ENCODE measurements at places on chromosomes 2 and 18.
A peak's percentile ranks its signal among the peaks of the same experiment; 100 is the strongest.

GRCh38 chr2:203675086-203675485, 31.4 kb upstream of the CD28 start:
- no peak for DNase-seq

- DNase-seq, result no peak
These were observed 33.6 kb upstream of the RNF149 start for GRCh38 chr2:101341901-101342624.

DNA sequence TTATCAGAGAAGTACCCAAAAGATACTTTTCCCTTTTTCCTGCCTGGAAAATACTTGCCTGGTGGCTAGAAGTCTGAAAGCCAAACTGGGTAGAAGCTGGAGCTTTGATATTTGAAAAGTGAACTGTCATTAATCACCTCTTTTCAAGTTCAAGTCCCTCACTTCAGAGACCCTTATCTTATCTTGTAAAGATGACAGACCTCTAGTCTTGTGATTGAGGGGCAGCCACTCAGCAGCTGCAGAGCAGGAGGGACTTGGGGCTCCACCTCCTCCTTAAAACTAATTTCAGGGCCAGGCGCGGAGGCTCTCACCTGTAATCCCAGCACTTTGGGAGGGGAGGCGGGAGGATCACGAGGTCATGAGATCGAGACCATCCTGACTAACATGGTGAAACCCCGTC, 64.2 kb upstream of the CDCA7 start:
- DNase-seq, result no peak

DNA sequence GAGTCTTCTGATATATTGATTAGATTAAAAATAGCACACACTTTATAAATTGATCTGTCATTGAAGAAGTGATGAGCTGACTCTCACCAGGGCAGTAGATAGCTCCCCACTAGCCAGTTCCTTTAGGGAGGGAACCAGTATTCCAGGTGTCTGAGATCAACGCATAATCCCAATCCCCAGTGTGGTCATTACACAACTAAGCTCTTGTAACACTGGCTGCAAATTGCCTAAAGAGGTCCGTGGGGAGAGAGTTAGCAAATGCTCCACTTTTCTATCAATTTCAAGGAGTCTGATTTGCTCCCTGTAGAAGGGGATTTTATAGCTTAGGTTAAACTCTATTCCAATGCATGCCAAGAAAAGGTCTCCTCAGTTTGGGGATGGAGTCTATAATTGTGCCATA, 7.7 kb downstream of the SLC14A1 start:
- no peak for DNase-seq

DNA sequence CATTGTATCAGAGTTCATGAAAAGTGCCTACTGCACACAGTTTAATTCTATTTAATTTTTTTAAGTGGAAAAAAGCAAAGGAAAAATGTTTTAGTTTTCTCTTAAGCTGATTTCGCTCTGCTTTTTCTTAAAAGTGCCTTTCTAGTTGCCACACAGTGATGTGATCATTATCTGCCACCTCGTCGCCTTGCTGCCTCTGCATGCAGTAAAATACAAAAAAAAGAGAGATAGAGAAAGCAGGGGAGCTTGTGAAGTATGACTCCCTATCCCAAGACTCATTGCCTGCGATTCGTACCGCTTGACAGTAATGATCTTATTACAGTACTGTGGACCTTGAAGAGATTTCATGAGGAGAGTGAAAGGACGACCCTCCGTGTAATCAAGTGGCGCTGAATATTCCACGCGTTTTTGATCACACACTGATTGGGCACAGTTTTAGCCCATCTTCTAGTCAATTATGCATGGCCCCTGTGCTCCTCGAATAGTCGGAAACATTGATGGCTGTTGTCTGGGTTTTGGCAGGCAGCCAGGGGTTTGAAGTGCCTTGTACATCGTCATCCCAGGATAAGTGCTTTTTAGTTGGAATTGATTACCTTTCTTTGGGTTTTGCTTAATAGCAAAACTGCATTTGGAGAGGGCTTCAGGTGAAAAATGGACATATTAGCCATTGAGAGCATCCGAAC, 188.3 kb downstream of the GBX2 start:
- DNase-seq, result peak; percentile 22

GRCh38 chr2:23145460-23145859, 239.5 kb upstream of the KLHL29 start:
- no peak for DNase-seq

DNA sequence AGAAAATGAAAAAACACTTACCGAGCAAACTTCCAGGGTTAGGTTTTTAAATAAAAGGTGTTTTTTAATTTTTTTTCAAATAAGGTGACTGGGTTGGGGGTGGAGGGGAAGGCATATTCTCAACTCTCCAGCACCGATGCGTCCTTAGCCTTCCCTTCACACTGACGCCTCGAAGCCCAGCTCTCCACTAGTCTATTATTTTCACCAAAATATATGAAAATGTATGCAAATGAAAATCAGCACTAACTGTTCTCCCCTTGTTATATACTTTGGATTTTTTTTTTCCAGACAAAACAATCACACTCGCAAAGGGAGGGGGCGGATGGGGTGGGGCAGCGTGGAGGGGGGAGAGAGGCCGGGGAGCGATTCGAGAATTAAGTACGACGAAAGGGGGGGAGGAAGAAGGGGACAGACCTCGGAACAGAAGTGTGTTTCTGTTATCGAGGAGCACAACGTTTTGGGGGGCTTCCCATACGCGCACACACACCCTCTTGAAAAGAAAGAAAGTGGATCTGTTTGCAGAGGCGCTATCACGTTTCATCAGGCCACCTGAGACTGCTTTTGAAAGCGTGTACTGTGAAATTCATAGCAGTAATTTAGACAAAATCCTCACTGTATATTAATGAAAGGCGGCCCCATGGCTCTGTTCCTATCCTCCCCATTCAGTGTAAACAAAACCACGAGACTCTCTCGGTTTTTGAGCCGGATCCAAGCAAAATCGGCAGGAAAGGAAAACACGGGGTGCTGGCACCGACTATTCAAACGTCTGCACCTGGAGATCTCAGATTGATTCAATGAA, 2.4 kb upstream of the POU3F3 start:
- DNase-seq, result no peak

DNA sequence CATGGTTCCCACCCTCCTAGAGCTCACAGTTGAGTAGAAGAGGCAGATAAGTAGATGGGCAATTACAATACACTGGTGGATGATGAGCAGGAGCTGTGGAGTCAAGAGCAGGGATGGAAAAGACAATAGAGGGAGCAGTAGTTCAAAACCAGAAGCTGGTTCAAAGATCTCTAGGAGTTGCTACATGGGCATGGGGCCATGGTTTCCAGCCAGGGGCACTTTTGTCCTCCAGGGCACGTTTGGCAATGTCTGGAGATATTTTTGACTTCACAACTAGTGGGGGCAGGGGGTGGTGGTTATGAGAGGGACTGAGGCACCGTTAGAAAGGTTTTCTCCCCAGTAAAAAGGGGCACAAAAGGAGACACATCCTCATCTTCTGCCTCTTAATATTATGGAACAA, 236.0 kb downstream of the DYSF start:
- no peak for DNase-seq

GRCh38 chr2:26697425-26697824, 4.9 kb downstream of the KCNK3 start:
- DNase-seq, result no peak

GRCh38 chr2:176614930-176615329, 345.7 kb downstream of the MTX2 start:
- DNase-seq, result no peak

DNA sequence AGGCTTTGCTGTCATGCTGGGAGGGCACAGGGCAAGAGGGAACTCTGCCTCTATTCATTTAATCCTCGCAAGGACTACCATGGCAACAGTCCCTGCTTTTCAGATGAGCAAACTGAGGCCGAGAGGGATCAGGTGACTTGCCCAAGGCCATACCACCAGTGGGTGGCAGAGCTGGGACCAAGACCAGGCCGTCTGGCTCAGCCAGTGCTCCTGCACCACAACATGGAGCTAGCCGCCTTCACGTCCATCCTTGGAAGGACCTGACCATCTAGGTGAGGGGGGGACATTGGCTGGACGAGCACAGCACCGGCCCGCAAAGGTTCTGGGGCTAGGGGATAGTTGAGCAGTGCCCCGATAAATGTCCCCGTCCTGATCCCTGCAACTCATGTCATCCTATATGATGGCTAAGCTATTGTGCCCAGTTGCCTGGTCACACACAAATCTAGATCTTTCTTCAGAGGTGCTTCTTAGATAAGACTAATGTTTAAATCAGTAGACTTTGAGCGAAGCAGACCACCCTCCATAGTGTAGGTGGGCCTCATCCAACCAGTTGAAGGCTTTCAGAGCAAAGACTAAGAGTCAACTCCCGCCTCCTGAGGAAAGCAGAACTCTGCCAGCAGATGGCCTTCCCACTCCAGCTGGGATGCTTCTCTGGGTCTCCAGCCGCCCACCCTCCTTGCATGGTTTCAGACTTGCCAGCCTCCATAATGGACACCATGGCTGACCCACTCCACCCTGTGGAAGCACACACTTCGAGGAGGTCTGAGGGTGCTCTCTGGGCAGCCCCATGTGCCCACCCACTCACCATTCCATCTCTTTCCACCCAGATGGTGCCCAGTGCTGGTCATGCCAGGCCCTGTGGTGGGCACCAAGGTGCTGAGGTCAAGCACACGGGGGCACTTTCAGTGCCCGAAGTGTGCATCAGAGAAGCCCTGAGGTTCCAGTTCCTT, 214.8 kb upstream of the RAB6C start:
- no peak for DNase-seq

DNA sequence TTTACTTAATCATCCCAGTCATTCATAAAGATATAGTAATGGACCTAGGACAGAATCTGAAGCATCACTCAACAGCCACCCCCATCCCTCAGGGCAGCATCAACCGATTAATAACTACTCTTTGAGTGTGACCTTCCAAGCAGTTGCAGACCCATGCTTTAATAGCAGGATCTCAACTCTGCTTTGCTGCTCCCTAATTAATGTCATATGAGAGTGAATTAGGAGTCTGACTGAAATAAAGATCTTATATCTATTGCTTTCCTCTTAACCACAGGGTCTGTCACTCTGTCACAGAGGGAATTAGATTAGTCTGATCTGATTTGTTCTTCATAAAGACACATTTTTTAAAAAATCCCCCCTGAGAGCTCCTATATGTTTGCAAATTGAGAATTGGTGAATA, 46.1 kb upstream of the LRP1B start:
- no peak for DNase-seq

- DNase-seq, result no peak
These were observed 297.9 kb downstream of the CYP26B1 start for GRCh38 chr2:71849607-71850305.

- DNase-seq, result peak; percentile 82
These were observed 28.5 kb downstream of the GALNT14 start for GRCh38 chr2:31109633-31110192.

DNA sequence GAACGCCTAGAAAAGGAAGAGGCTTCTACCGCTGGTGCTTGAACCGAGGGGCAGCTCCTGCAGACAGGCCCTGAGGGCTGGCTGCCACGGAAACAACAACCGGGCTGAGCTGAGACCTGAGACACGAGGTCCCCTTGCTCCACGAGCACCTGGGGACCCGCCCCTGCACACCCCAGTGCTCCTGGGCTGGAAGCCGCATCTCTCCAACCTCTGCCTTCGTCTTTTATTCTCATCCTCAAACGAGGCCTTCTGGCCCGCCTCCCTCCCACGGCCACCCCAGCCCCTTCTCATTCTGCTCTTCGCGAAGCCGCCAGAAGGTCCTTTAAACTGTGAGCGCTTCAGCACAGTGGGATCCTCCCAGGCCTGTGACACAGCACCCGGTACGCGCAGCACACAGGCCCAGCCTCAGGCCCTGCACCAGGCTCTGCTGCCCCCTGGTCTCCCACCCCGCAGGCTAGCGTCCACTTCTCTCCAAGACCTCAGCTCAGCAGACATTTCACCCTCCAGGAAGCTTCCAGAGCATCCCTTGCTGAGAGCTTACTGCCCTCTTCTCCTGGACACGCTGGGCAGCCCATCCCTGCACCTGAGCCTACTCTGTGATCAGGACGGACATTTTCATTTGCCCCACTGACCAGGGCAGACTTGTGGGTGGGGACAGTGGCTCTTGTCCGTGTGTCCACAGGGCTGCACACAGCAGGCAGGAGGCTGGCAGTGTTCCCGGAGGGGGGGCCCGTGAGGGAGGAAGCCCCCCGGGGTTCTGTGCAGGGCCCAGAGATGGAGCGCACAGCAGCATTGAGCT, 149.7 kb downstream of the PXDN start:
- DNase-seq, result no peak

GRCh38 chr2:239543702-239544101, 142.9 kb upstream of the HDAC4 start:
- no peak for DNase-seq

GRCh38 chr2:18387441-18388206, 172.8 kb downstream of the RDH14 start:
- DNase-seq, result peak; percentile 16

Data from NCI-H187 treated with DMSO at 0.1 percent for 48 hours (cell line).